ENCODE measurements at places on chromosomes 4 and X.

DNA sequence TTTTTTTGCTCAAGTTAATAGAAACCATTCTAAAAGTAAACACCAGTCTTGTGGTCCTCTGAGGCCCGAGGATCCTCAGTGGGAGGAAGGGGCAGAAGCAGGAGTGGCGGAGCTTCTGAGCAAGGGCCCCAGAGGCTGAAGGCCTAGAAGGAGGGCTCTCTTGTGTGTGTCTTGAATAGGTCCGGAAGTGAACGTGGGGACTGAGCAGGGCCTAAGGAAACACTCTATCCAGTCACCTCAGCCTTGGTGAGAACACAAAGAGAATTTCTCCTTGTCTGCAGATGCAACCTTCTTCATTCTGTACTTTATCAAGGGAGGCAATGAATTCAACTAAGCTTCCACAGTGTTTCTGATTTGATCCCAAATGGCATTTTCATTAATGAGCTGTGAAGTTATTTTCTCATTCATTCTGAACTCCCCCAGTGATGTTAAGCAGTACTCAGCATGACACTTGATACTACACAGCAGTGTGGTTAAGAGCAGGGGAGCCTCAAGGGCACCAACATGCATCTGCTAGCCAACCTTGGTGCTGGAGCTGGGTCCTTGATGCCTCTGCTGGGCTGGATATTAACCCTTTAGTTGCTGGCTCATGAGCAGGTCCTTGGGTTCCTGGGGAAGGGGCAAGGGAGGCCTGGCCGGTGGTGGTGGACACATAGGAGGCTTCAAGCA is 64.7 kb downstream of the RBM47 start:
- no peak for DNase-seq

- DNase-seq: no peak
These were observed 20.0 kb downstream of the MORF4L2 start for GRCh38 chrX:103666202-103667107.

DNA sequence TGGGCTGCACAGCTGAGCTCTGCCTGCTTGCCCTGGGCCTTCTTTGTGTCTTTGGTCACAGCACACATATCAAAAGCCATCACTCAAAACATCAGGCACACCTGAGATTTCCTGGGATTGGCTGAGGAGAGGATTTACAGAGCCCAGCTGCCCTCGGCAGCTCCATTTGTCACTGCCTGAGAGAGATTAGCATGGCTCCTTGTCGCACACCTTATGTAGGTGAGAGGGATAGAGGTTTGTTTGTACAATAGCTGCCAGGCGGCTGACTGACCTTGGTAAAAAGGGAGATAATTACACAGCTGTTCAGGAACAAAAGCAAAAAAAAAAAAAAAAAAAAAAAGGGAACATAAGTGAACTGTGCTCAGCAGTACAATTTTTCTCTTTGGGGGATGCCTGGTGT is 63.2 kb downstream of the MGST2 start:
- no peak for DNase-seq

GRCh38 chr4:159283696-159284095 is 180.8 kb downstream of the RAPGEF2 start:
- peak; percentile 57 for DNase-seq

- no peak for DNase-seq
These were observed 409.7 kb downstream of the GLUD2 start for GRCh38 chrX:121457096-121457495.

- DNase-seq: no peak
These were observed 2396.7 kb downstream of the PCDH7 start for GRCh38 chr4:33116871-33117270.

DNA sequence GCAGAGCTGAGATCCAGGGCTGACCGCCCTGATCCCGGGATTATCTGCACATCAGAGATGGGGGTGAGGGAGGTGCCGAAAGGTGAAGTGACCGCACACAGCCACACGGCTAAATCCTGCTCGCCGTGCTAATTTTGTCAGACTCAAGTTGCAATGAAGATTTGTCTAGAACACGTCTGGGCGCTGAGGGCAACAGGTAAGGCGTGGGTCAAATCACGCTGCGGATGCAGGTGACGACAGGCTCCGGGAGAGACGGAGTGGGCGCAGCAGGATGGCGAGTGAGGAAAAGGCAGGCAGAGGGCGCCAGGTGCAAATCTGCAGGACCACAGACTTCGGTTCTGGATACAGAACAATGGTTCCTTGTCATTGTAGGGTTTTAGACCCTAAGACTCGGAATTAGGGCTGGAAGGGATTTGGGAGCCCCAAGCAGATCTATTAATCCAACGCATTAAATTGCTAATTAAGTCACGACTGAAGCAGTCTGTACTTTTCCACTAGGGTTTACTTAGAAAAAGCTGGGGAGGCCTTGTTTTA is 1.9 kb upstream of the TBC1D14 start:
- DNase-seq: no peak

DNA sequence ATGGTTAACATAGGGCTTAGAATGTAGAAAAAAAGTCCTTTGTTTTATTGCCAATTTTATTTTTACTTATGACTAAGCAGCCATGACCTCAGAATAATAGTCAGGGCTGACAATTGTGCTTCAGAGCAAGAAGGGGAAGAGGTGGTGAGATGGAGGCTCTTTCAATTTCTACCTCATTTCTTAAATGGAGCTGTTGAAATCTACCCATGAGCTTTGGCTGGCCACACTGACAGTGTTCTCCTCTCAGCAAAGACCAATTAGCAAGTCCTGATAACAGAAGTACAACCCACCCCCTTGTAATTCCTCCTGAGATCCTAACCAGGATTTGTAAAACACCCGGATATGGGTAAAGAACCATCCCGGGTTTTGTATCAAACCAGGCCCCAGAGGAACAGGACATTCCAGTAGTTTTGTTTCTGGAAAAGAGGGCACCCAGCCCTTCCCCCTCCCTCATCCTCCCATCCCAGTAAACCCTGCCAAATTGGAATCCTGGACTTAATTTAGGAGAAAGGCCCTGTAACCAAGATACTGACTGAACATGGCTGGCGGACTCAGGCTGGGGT is at the start of gene HEPH:
Gene HEPH (plus strand): TSS at position 399 of the 563 bp plus-strand sequence. CDS start 6,324 bp downstream, outside the sequence.
- DNase-seq: no peak

GRCh38 chrX:130167040-130167439 is 1.4 kb upstream of the AIFM1 start:
- DNase-seq: no peak

DNA sequence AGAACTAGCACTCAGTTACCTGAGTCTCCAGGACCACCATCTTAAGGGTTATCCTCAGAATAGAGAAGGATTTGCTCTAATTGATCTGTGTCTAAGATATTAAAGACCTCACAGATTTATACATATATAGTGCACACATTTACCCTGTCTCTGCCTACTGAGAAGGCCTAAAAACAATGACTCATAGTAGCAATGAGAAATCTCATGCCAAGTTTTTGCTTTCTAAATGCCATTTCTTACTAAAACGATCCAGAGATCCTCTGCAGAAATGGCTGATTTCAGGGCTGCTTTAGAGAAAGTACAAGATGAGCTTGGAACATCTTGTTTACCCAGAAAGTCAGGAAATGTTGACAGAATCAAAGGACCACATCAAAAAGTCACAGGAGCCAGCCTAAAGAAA is 79.1 kb upstream of the INPP4B start:
- no peak for DNase-seq

- DNase-seq: no peak
These were observed 6.0 kb upstream of the CCKAR start for GRCh38 chr4:26496207-26496783.

GRCh38 chr4:155891058-155891457 is 12.4 kb upstream of the TDO2 start:
- no peak for DNase-seq

- DNase-seq: no peak
These were observed 39.9 kb downstream of the SAT1 start for GRCh38 chrX:23822841-23823240.

GRCh38 chr4:108620933-108621905 is 843 bp downstream of the RPL34 start:
- no peak for DNase-seq

GRCh38 chr4:168731006-168731636 is 234.3 kb downstream of the PALLD start:
- DNase-seq: no peak

DNA sequence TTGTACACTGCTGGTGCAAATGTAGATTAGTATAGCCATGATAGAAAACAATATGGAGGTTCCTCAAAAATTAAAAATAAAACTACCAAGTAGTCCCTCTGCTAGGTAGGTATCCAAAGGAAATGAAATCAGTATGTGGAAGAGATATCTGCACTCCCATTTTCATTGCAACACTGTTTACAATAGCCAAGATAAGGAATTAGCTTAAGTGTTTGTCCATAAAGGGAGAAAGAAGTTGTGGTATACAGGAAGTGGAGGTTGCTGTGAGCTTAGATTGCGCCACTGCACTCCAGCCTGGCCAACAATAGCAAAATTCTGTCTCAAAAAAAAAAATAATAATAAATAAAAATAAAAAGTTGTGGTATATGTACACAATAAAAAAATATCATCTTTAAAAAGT is 325.0 kb upstream of the EMCN start:
- no peak for DNase-seq

All from HTR-8/SVneo (cell line).